ENCODE measurements at places on chromosomes 4 and X.

DNA sequence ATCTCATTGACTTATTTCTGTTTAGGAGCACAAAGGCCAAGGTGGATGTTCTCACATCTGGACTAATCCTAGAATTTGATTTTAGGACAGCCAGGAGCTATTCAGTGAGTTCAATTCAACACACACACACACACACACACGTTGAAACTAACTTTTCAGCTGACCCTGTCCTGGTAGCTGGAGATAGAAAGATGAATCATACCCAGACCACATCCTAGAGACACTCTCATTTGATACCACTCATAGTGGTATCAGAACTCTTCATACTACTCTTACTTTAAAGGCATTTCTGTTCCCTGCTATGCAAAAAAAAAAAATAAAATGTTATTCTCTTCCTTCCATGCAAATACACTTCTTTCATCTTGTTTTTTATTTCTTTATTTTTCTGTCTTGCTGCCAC lies 36.7 kb downstream of the KLF8 start:
- DNase-seq = no peak

DNA sequence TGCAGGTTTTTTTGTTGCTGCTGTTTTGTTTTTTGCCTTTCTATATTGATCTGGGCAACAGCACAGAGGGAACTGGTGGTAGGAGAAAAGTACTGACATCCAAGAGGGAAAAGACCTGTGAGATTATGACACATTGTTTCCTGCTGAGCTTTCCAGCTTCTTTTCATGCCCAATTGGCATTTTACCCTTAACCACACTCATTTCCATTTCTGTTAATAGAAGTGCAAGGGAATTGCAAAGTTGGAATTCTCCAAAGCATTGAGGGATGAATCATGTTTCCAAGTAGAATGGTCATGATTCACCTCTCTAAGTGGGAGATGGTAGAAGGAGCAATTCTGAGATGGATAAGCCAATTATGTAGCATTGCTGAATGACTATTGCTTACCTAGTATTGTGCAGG lies 161.5 kb downstream of the PPARGC1A start:
- DNase-seq = no peak

- DNase-seq = no peak
Observed at GRCh38 chr4:7607156-7607910, 172.6 kb upstream of the PSAPL1 start.

- no peak for DNase-seq
Observed at GRCh38 chr4:52595001-52595400, 64.1 kb downstream of the USP46 start.

DNA sequence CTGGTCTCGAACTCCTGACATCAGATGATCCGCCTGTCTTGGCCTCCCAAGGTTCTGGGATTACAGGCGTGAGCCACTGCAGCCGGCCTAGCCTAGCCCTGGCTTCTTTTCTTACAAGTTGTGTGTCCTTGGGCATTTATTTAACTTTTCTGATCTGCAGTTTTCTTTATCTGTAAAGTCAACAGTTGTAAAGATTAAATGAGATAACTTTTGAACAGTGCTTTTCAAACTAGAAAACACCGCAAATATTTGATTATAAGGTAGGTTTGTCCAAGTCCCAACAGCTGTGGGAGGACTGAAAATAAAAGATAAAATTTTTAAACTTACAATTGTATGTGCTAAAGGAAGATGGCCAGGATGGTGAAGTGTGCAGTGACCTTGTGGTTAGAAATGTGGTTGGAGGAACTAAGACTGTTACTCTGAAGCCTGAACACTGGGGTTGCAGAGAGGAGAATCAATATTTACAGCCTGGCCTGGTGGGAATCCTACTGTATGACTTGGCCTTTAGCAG lies 44.8 kb downstream of the GSX2 start:
- no peak for DNase-seq

GRCh38 chr4:112002248-112002661 lies 143.0 kb upstream of the FAM241A start:
- no peak for DNase-seq

DNA sequence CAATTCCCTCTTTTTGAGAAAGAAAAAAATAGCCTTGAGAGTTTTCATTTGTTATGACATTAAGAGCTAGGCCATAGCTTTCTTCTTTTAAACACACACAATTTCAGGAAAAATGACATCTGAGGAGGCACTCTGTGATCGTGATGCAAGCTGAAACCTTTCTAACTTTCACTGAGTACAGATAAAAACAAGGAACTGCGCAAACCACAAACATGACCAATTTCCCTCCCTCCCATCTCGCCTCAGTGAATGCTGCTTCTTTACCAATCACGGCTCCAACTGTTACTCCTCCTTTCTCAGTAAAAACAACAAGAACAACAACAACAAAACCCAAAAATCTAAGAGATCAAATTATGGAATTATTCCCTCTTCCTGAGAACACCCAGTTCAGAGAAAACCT lies 626.8 kb downstream of the TLL1 start:
- DNase-seq = no peak

DNA sequence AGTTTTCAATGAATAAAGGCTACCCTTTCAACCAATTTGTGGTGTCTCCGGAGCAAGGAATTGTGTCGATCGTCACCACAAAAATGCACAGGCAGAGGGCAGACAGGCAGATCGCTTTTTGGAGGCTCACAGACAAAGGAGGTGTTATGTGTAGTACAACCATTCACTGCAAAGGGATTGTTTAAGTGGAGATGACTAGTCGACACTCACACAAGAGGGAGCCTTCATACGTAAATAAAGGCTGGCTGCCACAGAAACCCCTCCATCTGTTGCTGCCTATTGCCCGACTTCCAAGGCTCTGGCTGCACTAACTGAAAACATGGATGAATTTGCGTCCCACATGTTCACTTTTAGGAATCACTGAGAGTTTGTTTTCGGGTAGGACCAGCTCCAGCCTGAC lies 281.1 kb downstream of the NKX6-1 start:
- no peak for DNase-seq

DNA sequence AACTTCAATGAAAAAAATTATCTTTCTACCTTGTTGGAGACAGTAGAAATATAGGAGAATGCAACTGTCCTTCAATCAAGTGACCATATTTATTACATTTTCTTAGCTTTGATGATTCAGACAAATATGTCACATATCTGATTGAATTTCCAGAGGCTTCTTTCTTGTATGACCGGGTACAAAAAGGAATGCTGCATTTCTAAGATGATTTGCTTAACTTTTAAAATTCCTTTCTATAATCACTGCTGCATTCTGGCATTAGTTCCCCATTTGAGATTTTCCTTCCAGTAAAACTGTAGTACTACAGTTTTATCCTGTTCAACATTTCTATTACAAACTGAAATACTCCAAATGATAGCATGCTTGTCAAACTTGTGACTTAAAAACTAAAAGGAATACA lies 5.2 kb downstream of the MFSD8 start:
- DNase-seq = no peak

GRCh38 chrX:49858341-49858740 lies 20.9 kb upstream of the USP27X start:
- DNase-seq = no peak

DNA sequence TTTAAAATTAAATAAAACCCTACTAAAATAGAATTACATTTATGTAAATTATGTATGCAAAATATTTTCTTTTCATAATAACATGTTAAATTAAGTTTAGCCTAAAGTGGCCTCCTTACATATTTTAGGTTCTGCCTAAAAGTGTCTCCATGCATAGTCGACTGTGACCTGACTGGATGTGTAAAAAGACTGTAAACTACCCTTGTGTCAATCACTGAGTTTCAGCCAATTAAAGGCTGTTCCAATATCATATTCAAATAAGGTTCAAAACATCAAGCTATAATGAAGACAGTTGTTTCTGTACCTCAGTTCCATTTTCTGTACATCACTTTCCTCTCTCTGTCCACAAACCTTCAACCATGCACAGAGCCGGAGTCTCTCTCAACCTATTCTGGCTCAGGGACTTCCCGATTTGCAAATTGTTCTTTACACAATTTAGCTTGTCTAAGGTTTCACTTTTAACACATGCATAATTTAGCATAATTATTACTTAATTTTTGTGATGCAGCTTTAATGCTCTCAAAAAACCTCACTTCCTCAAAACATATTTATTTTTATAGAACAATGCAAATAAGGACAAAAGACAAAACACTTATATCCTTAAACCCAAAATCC lies 60.1 kb downstream of the SH3RF1 start:
- no peak for DNase-seq

- no peak for DNase-seq
Observed at GRCh38 chr4:63296773-63297172, 1112.5 kb downstream of the TECRL start.

DNA sequence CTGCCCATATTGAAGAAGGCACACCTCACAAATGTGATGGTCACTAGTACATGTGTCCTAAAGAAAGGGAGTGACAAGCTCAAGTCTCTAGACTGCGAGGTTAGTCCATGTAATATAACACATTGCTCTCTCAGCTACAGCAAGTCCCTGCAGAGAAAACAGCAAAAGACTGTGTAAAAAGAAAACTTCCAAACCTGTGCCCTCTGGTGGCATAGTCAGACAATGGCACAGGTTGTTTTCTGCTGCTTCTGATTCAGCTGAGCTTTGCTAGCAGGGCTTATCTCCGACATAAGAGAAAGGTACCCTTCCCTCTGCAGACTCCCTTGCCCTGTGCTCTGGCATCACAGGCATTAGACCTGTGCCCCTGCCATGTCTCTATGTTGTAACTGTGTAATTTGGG lies 1.4 kb upstream of the SERPINA7 start:
- no peak for DNase-seq

DNA sequence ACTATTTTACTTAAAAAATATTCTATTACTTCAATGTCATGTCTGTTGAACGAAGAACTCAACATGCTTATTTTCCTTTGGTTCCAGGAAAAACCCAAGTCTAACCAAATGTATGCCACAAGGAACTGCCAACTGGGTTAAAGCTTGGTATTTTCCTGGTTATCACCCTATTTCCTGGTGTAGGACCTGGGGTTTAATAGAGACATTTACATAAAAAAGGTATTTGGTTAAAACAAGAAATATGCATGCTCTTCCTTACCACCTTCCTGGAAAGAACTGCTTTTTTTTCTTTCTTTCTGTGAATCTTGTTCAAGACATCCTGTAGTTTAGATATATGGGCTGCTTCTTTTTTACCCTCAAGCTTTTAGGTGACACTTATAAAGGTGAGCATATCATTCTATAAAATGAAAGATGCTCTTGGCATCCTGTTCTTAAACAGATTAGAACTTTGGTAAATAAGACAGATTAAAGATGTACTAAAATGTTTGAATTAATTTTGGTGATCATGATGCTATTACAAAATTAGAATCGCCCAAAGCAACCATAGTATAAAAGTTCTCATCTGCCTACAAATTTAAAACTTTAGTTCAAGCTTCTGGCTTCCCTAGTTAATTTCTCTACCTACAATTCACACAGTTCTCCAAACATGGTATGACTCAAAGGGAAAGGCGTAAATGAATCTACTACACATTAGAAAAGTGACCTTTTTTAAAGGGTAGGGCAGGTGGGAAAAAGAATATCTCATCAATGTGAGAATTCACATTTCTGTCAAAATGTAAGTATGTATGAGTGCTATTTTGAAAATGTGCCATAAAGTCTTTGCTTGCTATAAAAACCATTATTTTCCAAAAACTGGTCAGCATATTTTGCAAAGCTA lies 103.5 kb downstream of the CNOT6L start:
- DNase-seq = no peak

DNA sequence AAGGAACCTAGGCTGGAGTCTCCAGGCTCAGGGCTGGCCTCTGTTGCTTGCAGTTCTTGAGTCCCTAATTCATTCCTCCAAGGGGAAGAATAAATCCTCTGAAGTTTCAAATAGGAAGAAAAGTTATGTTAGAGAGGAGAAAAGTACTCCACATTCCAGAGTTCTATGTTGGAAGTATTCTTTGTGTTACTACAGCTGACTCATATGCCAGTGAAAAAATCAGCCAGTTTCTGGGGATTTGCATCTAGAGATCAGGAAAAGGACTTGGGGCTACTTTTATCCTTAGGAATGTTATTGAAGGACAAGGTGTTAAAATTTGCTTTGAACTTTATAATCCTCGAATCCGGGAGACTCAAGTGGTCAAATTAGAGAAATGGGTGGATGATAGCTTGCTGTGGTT lies 11.7 kb upstream of the NUDT9 start:
- no peak for DNase-seq

DNA sequence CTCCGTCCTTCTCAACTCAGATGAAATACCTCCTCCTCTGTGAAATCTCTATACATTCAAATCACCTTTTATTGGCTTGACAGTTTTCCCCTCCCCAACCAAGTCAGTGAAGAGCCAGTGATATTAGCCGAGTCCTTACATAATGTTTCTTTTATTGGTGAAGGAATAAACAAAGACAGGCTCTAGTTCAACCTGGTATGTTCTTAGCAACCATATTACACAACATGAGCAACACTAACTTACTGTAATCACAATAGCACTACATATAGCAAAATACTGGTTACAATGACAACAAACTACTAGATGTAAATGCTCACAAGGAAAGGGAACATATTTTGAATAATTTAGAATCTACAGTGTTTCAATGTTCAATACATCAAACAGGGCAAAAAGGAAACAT lies 19.9 kb downstream of the DHX15 start:
- no peak for DNase-seq

DNA sequence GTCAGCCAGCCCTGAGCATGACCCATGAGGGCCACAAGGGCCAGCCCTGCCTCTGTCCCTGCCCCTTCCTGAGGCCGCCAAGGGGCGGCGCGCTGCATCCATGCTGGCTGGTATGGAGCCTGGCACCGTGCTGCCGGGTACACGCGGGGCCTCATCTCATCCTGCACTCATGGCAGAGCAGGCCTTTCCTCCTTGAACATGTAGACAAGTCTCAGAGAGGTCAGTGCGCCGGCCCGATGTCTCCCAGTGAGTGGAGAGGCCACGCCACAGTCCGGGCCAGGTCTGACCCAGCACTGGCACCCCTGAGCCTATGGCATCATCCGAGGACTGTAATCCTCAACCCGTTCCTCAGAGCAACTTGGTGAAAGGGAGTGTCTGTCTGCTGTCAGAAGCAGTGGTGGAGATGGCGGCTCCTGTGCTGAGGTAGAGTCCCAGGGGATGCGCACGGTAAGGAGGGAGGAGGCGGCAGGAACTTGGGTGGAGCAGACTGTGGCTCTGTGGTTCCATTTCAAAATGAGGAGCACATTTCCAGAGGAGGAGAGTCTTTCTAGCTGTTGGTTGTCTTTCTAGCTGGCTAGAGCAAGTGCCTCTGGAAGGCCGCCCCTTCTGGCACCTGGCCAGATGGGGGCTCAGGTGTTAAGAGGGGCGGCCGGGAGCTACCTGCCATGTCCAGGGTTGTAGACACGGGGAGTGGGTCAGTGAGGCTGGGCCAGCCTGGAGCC lies 32.8 kb downstream of the TRMT44 start:
- DNase-seq = no peak

DNA sequence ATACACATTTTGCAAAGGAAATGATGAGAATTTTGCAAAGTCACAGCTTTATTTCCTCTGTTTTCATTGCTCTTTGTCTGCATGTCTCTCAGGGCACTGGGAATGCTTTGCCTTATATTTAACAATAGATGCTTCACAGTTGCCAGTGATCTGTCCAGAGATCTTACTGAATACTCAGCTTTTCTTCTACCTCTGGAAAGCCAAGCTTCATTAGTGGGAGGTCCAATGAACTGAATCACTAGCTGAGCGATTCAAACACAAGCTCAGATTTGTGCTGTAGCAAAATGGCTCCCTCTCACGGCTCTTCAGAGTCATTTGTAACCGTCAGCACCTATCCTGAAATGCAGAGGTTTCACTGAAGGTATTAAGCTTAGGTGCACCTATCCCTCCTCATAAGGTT lies 138.9 kb downstream of the DCLK2 start:
- peak; percentile 79 for DNase-seq
